ENCODE measurements at places on chromosomes 6 and 20.

DNA sequence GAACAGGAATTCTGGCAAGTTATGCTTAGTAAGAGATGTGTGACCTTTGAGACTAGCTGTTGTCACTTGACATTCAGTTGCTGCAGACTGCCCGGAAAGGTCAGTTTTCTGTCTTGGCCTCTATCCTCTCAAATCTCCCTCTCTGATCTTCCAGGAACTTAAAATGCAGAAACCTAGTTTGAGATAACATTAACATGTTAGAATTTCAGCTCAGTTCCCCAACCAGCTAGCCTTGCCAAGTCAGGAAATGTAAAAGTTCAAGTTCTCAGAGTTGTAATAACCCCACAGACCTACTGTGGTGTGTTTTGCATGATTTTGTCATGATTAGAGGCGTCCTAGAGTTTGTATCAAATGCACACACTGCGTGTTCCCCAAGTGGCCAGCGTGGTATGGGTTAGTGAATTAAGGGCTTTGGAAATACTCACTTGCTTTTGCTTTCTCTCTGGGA, 46.6 kb downstream of the DUSP22 start:
- DNase-seq, result no peak

GRCh38 chr6:106253731-106254130, 71.8 kb downstream of the ATG5 start:
- DNase-seq, result no peak

GRCh38 chr6:110949679-110950285, 8.7 kb upstream of the GTF3C6 start:
- DNase-seq, result no peak

- no peak for DNase-seq
Measured at GRCh38 chr6:51626391-51626790, 461.0 kb downstream of the PKHD1 start.

GRCh38 chr6:116500969-116501433, 10.4 kb upstream of the CALHM5 start:
- no peak for DNase-seq

- DNase-seq, result no peak
Measured at GRCh38 chr6:15312500-15312899, 66.6 kb downstream of the JARID2 start.

DNA sequence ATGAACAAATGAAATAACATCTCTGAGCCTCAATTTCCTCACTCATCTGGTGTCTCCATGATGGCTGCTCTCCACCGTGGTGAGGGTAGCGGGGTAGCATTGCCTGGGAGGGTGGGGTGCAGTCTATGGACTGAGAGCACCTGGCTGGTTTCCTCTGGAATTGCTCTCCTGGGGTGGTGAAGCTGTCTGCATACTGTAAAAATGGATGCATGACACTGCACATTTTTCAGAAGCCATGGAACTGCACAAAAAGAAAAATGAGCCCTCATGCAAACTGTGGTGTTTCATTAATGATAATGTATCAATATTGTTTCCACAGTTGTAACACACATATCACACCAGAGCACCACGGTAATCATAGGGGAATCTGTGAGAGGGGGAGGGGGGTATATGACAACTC, 12.1 kb upstream of the ITPR3 start:
- no peak for DNase-seq

- no peak for DNase-seq
Measured at GRCh38 chr6:110440026-110440425, 24.7 kb upstream of the DDO start.

DNA sequence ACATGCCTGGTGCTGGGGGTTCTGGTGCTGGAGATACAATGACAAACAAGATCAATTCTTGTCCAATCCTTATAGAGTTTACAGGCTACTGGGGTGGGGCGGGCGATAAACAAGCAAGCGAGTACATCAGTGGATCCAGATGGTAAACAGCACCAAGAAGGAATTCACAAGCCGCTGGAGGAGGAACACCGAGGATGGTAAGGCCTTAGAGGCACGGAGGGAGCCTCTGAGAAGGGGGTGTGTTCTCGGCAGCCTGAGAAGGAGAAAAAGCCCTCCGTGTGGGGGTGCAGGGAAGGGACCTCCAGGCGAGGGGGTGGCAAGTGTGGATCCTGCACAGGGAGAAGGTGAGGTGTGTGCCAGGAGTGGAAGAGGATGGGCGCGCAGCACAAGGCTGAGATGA, 276.5 kb upstream of the FOXQ1 start:
- DNase-seq, result no peak

DNA sequence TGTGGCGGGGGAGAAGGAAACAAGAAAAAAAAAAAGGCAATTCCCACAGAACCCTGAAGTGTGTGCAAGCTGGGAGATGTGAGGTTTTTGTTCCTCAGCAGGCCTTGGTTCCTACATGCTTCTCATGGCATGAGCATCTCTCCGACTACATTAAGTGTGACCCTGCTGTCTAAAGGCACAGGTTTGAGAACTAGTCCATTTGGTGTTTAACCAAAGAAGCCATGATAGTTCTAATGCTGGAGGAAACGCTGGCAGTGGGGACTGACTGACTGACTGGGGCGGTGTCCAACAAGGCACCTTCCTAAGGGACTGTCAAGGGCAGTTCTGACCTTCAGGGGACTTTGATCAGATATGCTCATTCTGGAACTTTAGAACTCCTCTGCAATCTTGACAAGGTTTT, 3.8 kb downstream of the TXNDC5 start:
- no peak for DNase-seq

GRCh38 chr6:74871757-74872156, 334.1 kb downstream of the COL12A1 start:
- DNase-seq, result no peak

DNA sequence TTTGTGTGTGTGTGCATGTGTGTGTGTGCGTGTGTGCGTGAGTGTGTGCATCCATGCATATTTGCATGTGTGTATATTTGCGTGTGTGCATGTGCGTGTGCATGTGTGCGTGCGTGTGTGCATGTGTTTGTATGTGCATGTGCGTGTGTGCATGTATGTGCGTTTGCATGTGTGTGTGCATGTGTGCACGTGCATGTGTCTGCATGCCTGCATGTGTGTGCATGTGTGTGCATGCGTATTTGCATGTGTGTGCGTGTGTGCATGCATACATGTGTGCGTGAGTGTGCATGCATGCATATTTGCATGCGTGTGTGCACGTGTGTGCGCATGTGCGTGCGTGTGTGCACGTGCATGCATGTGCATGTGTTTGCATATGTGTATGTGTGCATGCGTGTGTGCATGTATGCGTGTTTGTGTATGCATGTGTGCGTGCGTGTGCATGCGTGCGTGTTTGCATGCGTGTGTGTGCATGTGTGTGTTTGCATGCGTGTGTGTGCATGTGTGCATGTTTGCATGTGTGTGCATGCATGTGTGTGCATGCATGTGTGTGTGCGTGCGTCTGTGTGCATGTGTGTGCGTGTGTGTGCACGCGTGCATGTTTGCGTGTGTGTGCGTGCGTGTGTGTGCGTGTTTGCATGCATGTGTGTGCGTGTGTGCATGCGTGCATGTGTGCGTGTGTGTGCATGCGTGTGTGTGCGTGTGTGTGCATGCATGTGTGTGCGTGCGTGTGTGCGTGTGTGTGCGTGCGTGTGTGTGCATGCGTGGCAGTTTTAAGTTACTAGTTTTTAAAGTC, 57.7 kb upstream of the SMOC2 start:
- no peak for DNase-seq

- DNase-seq, result no peak
Measured at GRCh38 chr6:57078531-57079207, 11.3 kb upstream of the ZNF451 start.

DNA sequence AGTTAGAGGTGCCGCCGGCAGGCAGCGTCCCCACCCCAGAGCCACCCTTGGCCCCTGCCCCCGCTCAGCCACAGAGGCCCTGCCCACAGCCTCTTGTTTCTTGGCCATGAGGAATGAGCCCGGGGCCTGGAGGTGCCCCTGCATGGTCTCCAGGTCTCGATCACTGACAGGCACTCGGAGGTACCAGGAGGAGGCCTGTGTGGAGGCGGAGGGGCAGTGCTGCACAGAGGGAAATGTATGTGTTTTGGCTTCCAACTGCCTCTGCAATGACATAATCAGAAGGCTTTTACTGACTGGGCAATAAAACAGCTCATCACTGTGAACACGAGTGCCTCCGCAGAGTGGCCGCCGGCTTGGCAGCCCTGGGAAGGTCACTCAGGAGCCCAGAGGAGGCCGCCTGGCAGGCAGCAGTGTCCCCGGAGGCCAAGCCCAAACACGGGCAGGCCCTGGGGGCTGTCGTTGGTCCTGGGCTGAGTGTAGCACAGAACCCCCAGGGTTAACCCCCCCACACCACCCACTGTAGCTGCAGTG, 61.1 kb upstream of the GATA5 start:
- no peak for DNase-seq

GRCh38 chr6:40393641-40394040, 193.5 kb downstream of the LRFN2 start:
- no peak for DNase-seq

- DNase-seq, result no peak
Measured at GRCh38 chr20:14644306-14645097, 307.1 kb upstream of the FLRT3 start.

GRCh38 chr6:158567152-158567551, 7.3 kb downstream of the TMEM181 start:
- DNase-seq, result no peak

DNA sequence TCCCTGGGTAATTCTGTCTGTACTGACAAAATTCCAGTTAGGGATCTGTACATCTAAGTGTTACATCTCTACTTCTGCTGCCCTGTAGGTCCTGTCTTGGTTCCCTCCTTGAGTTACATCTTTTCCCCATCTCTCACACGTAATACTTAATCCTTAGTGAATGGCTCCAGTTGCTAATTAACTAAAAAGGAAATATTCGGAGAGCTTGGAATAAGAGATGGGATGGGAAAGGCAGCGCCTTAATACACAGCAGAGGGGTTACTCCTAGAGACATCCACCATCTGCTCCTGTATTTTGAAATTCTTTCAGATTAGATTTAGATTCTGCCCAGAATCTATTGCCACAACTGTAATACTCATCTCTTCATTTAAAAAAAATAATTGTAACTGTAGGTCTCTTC, 384.0 kb downstream of the SAMD5 start:
- no peak for DNase-seq

GRCh38 chr6:167548451-167548850, 223.6 kb downstream of the TTLL2 start:
- DNase-seq, result no peak

- DNase-seq, result no peak
Measured at GRCh38 chr6:50718566-50718965, 5.2 kb downstream of the TFAP2D start.

- peak; percentile 18 for DNase-seq
Measured at GRCh38 chr6:70651326-70651905, 16.3 kb upstream of the SMAP1 start.

- DNase-seq, result no peak
Measured at GRCh38 chr6:46674410-46674809, 13.3 kb upstream of the TDRD6 start.

GRCh38 chr6:104617591-104617990, 242.1 kb downstream of the HACE1 start:
- no peak for DNase-seq

Data from effector memory CD4-positive, alpha-beta T cell (primary cell).